ENCODE measurements at places on chromosomes 13 and 19.

GRCh38 chr13:25203127-25203740, 31.1 kb upstream of the AMER2 start:
- no peak for DNase-seq

DNA sequence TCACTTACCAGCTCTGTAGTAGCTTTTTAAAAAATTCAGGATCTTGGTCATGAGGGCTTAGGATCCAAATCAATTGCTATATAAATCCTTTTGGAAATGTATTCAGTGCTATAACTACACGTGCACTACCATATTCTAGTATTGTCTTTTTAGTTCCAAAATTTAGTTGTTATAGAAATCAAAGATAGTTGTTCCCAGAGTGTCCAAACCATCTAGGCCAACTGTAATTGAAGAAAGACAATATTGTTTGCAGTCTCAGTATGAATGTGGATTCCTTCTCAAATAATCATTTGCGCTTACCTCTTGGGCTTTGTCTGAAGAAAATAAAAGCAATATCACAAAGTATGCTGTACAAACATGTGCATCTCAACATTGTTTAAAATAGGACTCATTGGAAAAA, 184.1 kb upstream of the EDNRB start:
- DNase-seq = no peak

GRCh38 chr19:4598712-4599111, 39.2 kb upstream of the SEMA6B start:
- no peak for DNase-seq

GRCh38 chr19:48415395-48415794, 21.9 kb downstream of the GRIN2D start:
- DNase-seq = no peak

- no peak for DNase-seq
These were observed 54.0 kb downstream of the SPATA13 start for GRCh38 chr13:24214528-24214927.

GRCh38 chr19:46975925-46976782, 43.5 kb upstream of the NPAS1 start:
- DNase-seq = peak; percentile 33
